ENCODE measurements at places on chromosomes 3 and 15. TPM values are rescaled to one million over a fixed set of nuclear protein-coding genes. Genes with fewer than 3 reads are reported as not detected.

Gene GRAMD2A
- total RNA-seq: 0.66 TPM

Gene TMEM207
- not detected for total RNA-seq

Gene LIPH
- 3.3 TPM for total RNA-seq

Gene FAM174B
- total RNA-seq: 33.9 TPM

Gene POLG
- total RNA-seq: 51.6 TPM

Gene LAMB2
- total RNA-seq: 450 TPM

Gene XCR1
- total RNA-seq: not detected

All from camera-type eye (tissue), 1 donor.